CD4-positive, alpha-beta T cell treated with Interleukin-17A for 4 hours (primary cell): ENCODE measurements at places on chromosomes 2 and 18.

DNA sequence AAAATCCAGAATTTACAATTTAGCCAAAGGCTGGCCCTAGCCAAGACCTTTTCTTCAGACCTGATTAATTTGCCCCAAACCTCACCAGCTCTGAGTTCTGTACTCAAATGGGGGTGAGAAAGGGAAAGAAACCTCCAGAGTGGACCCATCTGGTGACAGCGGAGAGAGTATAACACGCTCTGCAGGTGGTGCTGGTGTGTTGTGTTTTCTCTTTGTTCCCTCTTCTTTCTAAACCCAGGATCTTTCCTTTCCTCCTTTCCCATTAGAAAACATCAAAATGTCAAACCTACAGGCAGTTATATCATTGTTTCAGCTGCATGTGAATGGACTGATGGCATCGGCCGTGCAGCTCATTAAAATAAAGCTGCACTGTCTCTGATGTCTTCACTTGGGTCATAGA, 253.2 kb upstream of the SP5 start:
- no peak for DNase-seq

- DNase-seq, result no peak
These were observed 413.3 kb downstream of the TSN start for GRCh38 chr2:122168799-122169198.

GRCh38 chr2:83022631-83023210, 1436.4 kb downstream of the SUCLG1 start:
- DNase-seq, result no peak

GRCh38 chr2:150491943-150492342, 4.5 kb upstream of the RND3 start:
- DNase-seq, result no peak

DNA sequence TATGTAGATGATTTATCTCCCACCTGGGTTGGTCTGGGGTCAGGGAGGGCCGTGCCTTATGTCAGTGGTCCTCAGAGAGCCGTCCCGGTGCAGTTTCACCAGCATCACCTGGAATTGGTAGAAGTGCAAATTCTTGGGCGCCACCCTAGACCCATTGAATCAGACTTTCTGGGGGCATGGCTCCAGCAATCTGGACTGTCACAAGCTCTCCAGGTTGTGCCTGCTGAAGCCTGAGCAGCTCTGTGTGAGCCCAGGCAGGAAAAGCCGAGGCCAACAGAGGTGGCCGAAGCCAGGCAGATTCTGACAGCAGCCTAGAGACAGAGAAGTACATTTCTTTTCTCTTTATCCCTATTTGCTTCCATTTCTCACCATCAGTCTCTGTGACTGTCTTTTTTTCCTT, 98.4 kb upstream of the SEC11C start:
- no peak for DNase-seq

DNA sequence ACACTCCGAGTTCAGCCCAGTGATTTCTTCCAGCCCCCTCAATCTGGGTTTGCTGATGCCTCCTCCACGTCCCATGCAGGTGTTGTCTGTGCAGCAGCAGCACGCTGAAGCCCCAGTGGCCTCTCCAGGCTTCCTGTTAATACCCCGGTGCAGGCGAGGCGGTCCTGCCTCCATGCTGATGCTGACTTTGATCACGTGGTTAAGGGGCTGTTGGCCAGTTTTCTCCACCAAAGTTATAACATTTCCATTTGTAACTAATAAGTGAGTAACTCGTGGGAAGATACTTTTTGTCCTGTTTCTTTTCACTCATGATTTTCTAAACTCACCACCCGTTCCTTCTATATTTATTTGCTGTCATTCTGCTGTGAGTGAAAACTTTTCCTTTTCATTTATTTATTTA, 42.5 kb upstream of the TMEM18 start:
- no peak for DNase-seq

- DNase-seq, result no peak
These were observed 50.7 kb downstream of the BCL2L11 start for GRCh38 chr2:111171337-111171930.

- no peak for DNase-seq
These were observed 53.2 kb downstream of the NEMP2 start for GRCh38 chr2:190481339-190481738.

DNA sequence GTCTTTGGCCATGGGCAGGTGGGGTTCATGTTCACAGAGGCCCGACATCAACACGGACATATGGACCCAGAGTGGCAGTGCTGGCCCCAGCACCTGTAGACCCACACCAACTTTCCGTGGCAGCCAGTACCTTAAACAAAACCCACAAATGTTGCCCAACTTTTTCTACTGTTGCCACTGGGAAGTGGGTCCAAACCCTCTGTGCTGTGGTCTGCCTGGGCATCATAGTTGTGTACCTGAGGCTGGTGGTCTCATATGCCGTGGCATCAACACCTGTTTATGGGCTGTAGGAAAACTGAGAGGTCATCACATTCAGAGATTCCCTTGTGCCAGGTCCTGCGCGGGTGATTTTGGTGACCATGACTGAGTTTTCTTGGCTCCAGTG, 79.9 kb downstream of the SH3RF3 start:
- DNase-seq, result no peak

DNA sequence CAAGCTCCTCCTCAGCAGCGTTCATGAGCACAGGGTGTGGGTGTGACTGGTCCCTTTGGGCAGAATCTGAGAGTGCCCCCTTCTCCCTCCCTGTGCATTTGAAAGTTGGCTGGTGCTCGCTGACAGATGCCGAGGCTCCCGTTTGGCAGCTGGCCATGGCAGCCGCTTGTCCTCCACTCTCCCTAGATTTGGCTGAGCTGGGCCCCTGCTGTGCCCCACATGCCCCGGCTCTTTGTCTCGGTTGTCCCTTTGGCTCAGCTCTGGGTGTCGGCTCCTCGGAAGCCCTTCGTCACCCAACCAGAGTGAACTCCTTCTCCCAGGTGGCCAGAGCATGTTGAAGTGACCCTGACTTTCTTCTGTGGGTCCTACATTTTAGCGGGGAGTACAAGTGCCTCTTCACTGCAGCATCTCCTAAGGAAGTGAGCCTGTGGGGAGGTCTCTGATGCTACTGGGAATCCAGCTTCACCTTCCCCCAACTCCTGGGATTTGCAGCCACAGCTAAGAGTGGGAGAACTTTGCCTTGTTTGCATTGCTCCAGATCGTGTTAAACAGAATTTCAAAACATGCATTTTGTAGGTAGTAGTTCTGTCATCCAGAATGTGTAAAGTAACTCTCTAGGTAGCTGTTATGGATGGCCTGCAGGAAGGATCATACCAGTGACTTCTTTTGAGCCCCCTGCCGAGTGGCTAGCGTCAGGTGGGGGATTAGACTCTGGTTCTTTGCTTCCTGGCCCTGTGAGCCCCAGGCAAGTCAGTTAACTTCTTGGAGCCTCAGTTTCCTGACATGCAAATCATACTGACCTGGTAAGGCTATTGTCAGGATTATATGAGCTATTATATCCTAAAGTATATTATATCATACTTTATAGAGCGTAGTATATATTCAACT, 24.2 kb downstream of the HPCAL1 start:
- no peak for DNase-seq

DNA sequence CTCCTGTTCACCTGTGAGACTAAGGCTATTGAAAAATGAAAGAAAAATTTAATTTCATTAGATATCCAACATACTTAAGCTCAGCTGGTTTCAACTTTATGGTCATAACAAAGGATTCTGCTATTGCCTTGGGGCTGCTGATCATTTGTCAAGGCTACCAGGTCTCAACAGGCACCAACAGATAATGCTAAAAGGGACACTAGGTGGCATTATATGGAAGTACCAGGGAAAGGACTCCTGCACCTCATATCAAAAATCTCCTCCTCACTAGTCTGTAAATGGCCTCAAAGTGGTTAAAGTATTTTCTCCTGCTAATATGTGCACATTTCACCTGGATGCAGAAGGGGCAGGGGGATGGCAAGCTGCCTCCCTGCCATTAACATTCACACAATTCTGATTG, 167.9 kb upstream of the REG3A start:
- no peak for DNase-seq

GRCh38 chr2:53609551-53609950, 158.1 kb upstream of the CHAC2 start:
- DNase-seq, result no peak

- DNase-seq, result no peak
These were observed 175.4 kb upstream of the SPRED2 start for GRCh38 chr2:65607662-65608305.
